Activated CD4-positive, alpha-beta T cell treated with anti-CD3 and anti-CD28 coated beads, Interleukin-2, Interleukin-6, amounts not matched to agents 100 ng/mL and 50 ng/mL, durations not matched to agents 16 hours and 8 hours (primary cell): ENCODE measurements at places on chromosomes 7 and 10.
A peak's percentile ranks its signal among the peaks of the same experiment; 100 is the strongest.

- no peak for DNase-seq
These were observed 7.8 kb upstream of the BTRC start for GRCh38 chr10:101346177-101346576.

DNA sequence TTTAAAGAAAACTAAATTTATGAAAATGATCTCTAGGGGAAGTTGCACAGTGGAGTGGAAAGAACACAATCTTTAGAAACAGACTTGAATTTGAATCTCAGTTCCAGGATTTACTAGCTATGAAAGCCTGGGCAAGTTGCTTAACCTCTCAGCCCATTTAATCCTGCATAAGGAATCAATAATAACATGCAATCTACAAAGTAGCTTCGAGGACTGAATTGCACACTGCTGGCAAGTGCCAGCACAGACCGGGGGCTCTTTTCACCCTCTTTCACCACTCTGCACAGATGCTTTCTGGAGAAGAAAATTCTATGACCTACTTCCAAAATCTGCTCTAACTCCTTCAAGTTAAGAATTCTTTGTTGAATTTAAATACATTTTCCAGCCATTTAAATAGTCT lies 63.4 kb upstream of the ANK3 start:
- DNase-seq, result no peak

- DNase-seq, result peak; percentile 42
These were observed 8.4 kb upstream of the PGAM2 start for GRCh38 chr7:44073664-44074348.

DNA sequence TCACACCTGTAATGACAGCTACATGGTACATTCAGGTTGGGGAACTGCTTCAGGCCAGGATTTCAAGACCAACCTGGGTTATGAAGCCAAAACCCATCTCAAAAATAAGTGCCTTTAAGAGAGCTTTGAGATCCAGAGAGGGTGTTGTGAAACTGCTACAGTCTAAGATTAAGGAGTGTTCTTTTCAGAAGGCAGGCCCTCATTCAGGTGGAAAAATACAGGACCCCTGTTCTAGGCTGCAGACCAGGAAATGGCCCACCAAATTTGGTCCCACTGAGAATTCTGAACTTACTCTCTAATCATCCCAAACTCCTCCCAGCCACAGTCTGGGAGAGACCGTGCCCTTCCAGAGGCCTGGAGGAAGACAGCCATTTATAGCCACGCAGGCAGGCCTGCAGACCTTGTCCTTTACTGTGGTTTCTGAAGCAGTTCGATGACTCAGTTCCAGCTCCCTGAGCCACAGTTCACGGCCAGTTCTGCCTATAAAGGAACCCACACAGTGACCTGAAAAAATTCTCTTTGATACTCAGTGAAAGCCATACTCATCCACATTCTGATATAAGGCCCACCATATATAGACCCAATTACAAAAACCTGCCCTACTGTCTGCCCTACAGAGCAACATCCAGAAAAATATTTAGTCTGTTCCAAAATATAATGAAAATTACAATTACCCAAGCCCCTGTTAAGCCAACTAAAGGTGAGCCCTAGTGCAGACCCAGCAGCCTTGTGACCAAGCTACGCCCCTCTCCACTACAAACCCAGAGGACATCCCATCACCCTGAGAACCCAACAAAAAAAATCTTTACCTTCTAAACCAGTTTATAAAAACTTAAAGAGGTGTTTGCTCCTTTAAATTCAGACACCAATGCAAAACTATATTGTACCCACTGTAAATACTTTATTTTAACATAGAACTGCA lies 21.2 kb downstream of the ZNF680 start:
- peak; percentile 8 for DNase-seq

DNA sequence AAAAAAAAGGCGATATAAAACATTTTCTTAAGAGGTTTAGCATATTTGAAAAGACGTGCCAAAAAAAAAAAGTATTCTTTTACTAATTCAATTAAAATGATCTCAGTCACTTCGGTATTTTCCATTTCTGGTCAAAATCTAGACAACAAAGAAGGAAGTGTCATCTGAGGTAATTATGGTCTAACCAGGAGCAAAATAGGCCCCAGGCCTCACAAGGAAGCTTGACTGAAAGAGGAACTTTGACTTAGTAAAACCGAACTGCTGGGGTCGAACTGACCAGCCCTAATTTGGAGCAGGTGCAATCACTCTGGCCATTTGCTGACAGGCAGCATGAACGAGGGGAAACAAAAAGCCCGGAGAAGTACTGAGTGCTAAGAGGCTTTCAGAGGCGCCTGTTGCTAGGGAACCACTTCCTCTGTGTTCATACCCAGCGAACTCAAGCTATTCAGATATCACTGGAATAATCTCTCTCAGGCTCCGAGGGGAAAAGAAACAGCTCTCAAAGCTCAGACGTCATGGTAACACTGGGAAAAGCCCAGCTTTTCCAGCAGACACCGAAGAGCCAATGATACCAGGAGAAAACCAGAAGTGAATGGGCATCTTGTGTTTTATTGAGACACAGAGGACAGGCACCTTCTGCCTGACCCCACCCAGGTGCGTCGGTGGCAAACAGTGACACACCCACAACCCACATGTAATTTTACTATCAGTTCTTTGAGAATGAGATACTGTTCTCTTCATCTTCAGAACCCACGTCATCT lies 126.5 kb downstream of the FAM107B start:
- DNase-seq, result peak; percentile 77

- no peak for DNase-seq
These were observed 393.3 kb upstream of the AUTS2 start for GRCh38 chr7:69204943-69205342.

GRCh38 chr7:150402671-150403321 lies 23.7 kb downstream of the ZNF775 start:
- no peak for DNase-seq

- no peak for DNase-seq
These were observed 32.1 kb upstream of the HECTD2 start for GRCh38 chr10:91378061-91378460.
